IPS-NIHi11 (cell line): ENCODE measurements at places on chromosomes 11 and 22.

DNA sequence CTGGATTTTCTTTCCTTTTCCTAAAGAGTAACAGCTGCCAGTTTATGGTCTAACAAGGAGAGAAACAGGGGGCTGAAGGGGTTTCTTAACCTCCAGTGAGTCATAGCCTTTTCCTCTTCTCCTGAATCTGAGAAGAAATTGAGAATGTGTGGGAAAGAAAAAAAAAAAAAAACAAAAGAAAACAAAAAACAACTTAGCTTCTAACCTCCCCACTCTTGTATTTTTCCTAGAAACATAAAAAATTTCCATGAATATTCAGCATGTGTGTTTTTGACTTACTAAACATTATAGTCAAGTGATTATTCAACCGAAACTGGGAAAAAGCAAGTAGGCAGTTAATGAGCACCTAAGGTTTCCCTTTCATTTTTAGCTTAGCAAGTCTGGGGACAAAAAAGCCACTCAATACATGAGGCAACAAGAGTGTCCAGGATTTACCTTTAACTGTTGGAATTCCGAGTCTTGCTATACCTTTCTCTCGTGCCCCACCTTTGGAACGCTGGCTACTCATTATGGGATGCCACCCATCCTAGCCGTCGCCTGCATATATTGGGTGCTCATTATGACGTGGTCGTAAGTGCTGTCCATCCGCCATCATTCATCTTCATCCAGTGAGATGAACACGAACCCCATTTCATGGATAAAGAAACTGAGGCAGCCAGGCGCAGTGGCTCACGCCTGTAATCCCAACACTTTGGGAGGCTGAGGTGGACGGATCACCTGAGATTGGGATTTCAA, 2.4 kb downstream of the ASPHD2 start:
- no peak for DNase-seq

DNA sequence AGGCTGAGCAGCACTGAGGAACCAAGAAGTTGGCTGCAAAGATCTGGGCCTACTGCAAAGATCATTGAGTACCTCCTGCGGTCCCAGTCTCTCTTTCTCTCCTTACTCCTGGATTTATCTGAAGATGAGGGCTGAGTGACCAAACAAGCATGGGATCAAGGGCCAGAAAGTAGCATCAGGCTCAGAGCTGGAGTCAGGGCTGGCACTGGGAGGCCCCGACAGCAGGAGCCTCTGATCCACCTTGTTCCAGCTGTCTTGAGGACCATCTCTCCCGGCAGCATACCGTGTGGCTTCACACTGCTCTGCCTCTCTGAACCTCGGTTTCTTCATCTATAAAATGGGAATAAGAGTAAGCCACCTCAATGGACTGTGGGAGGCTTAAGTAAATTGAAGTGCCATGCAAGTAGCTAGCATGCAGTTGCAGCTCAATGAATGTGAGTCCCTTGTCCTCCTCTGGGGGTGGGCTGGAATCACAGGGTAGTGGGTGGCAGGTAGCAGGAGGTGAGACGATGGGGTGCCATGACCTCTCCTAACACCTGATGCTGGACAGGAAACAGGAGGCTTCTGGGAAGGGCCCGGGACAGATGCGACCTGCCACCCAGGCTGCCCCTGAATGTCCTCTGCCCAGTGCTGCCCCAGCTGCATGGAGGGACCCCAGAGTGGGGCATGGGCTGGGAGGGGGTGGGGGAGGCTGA, 52.5 kb upstream of the PRDM11 start:
- no peak for DNase-seq

DNA sequence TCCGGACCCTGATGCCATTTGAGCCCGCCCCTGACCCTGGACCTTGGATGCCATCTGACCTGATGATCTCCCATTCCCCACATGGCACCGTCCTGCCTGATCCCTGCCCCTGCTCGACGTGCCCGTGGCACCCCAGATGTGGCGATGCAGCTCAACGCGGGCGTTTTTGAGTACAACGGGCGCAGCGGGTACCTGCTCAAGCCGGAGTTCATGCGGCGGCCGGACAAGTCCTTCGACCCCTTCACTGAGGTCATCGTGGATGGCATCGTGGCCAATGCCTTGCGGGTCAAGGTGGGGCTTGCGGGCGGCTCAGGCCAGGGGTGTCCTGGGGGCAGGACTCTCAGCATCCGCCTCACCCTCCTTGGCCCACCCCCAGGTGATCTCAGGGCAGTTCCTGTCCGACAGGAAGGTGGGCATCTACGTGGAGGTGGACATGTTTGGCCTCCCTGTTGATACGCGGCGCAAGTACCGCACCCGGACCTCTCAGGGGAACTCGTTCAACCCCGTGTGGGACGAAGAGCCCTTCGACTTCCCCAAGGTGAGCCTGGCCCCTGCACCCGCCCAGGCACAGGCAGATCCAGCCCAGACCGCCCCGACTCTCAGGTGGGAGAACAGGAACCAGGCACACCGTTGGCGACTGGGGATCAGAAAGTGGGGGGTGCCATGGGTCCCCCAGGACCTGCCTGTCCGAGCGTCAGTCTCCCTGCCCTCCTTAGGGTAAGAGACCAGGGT, 11.1 kb downstream of the PLCB3 start:
- no peak for DNase-seq

DNA sequence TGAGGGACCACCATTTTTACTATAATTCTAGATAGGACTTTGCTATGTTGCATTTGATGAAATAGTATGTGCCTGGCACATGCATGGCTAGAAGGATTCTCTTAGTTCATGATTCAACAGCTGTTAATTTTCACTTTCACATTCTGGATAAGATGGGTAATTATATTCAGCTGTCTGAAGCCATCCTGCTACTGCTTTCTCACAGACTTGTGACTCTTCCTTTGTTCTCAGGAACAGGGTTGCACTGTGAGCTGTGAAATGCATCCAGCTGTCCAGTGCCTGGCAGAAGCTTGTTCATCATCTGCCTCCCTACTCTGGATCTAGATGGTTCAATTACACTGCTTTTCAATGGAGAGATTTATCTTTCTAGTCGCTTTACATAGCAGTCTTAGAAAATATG, 610.1 kb upstream of the ANO5 start:
- no peak for DNase-seq

GRCh38 chr11:72233056-72233772, 8.6 kb downstream of the INPPL1 start:
- DNase-seq: no peak

GRCh38 chr11:128506356-128506755, 81.0 kb downstream of the ETS1 start:
- DNase-seq: no peak

DNA sequence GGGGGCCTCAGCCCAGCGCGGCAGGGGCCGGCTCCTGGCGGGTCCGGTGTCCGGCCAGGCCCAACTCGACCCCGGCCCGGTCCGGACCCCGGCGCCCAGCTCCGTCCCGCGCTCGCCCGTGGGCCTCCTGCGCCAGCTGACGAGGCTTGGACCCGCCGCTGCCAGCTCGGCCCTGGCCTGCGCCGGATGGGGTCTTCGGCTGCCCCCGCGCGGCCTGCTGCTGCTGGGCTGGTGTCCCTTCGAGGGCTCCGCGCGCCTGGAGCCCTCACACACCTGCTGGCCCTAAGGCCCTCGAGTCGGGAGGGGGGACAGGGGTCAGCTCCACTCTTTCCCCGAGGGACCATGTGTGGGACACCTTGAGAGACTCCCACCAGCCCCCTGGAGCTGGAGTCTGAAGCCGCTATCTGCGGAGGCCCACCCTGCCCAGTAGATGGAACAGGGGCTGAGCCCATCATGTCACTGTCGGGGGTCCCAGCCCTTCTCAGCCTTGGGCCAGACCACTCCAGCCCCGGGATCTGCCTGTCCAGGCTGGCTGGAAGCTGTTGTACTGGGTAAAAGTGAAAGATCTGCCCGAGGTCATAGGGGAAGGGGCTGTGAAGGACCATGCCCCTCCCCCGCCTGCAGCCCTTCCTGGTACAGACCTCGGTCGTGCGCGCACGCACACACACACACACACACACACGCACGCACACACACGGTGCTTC, 768 bp upstream of the CDKN1C start:
- DNase-seq: no peak

DNA sequence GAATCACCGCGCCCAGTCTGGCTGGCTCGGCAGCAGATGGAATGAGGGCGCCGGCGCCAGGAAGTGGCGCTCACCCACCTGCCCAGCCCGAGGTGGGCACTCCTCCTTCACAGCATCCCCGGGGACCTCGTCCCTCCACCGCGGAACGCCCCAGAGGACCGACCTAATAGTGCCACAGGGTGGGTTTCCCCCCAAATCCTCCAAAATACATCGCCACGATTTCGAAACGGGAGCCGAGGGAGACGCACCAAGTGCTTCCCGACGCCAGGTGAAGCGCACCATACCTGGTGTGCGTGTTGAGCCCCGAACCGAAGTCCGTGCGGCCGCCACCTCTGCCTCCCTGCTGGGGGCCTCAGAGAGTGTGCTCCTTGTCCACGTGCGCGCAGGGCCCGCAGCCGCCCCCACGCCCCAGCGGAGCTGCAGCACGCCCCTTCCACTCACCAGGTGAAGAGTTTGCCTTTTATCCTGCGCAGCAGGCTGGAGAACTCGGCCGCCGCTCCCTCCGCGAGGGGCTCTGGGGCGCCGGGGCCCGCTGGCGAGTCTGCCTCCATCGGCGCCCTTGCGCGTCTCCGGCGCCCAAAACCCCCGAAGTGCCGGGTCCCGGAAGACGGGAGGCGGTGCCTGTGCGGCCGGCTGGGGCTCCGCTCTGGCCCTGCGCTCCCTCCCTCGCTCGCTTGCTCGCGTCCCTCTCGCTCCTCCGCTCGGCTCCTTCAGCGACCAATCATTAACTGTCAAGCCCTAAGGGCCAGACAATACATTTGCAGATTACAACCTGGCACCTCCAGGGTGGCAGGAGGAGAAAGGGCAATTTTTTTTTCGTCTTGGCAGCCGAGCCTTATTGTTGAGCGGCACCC, at the start of gene SLC35F2:
TSS of gene SLC35F2 (minus strand) at position 571 of the 854 bp plus-strand sequence. CDS start at position 551, 20 bp downstream.
- DNase-seq: peak; percentile 79

DNA sequence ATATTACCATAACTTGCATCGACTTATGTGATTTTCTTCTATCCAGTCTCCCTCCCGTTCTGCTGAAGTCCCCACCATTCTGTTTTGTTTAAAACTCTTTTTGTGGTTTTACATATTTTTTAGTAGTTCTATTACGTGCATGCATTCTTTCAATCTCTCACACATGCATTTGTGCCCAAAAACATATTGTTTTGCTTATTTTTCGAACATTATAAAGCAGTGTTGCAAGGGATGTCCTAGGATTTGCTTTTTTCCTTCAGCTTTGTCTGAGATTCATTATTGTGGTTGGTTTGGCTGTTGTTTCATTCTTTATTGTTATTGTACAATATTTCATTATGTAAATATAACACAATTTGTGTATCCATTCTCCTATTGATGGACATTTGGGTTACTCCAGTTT, 235.7 kb downstream of the DYNC2H1 start:
- DNase-seq: no peak

GRCh38 chr11:73759610-73760134, 1.2 kb downstream of the RAB6A start:
- no peak for DNase-seq

DNA sequence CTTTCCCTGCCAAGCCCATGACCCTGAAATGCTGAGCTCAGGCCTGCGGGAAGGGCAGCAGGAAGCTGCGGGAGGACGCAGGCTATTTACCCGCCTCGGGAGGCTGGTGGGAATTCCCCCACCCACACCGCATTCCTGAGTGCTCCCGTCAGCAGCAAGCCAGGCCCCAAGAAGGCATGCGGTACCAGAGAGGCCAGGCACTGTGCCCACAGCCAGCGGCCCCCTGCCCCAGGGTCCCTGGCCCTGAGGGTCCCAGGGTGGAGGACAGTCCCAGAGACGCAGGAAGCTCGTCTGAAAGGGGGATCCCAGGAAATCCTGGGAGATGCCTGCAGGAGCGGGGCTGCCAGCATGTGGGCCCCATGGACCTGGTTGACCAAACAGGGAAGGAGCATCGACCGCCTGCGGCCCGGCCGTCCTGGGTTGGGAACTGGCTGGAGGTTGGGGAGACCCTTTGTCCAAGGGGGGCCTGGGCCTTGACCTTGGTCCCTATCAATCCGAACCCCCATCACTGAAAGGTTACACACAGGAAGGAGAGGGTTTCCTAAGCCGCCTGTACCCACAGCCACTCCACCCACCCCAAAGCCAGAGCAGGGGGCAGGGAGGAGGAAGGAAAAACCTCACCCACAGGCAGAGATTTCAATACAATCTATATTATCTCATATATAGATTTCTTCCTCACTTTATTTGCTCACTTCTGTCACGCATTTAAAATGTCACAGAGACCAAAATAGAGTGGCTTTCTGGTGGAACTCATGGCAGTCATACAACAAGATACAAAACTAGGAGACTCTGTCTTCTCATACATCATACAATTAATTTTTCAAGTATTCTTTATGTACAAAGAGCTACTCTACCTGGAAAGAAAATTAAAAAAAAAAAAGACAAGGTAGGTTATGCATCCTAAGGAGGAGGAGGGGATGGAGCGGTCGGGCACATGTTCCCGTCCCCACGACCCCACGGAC, 17.1 kb downstream of the MAFF start:
- DNase-seq: peak; percentile 77

DNA sequence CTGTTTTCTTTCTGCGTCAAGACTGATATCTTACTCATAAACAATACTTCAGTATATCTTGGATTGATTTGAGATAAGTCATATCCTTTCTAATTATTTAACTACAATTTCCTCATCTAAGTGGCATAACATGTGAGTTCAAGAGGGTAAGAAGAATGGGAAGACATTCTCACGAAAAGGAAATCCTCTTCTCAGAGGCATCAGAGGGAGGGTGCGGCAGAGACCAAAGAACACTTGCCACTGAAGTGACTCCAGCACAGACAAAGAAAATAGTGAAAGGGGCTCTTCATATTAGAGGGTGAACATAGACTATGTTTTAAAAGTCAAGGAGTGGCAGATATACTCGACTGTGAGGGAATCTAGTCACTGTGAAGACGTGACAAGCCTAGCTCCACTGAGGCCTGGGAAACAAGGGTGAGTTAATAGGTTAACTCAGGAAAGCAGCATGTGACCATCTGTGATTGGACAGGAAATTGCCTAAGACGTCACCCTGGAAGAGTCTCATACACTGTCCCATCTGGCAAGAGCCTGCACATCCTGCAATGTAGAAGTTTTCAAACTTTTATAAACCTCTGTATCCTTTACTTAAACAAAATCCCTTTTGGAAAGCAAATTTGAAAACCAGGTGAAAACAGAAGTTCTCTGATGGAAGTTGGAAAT, 1.9 kb upstream of the MMP1 start:
- no peak for DNase-seq

DNA sequence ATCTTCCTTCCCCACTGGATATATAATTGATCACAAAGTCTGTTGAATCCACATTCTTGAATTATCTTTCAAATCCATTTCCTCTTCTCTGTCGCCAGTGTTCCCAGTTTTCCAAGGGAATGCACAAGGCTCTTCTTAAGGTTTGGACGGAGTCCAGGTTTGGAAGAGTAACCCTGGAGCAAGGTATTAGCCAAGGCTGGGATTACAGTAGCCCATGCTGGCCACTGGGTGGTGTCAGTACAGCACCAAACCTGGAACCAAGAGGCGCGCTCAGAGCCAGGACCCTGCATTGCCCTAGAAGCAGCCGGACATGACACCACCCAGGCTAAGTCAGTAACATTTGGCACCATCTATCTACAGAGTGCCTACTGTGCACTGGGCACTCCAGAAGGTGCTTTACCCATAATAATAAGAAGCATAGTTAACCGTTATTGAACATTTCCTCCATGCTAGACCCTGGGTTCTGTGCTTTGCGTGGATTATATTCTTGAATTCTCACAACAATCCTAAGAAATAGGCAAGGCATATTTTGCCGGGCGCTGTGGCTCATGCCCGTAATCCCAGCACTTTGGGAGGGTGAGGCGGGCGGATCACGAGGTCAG, 48.0 kb upstream of the CLPB start:
- peak; percentile 83 for DNase-seq
